ENCODE measurements at places on chromosomes 6 and 20.

GRCh38 chr6:29984232-29984631 lies 41.9 kb downstream of the HLA-A start:
- no peak for DNase-seq

DNA sequence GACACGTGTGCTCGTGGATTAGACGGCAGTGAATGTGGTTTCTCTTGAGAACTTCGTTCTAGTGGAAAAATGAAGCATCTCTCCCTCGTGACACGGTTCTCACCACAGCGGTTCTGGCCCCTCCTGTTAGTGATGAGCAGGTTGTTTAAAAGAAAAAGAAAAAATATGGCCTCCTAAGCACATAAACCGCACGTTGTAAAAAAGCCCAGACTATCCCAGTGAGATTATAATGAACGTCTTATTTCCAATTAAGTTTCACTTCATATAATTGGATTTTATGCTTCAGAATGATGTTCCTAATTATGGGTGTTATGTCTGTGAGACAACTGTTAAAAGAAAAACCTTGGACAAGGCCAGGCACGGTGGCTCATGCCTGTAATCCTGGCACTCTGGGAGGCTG lies 74.5 kb upstream of the FRMD1 start:
- DNase-seq, result no peak

GRCh38 chr6:144211160-144211559 lies 60.8 kb downstream of the STX11 start:
- no peak for DNase-seq

GRCh38 chr20:59013959-59014608 lies 5.1 kb upstream of the TUBB1 start:
- DNase-seq, result no peak

DNA sequence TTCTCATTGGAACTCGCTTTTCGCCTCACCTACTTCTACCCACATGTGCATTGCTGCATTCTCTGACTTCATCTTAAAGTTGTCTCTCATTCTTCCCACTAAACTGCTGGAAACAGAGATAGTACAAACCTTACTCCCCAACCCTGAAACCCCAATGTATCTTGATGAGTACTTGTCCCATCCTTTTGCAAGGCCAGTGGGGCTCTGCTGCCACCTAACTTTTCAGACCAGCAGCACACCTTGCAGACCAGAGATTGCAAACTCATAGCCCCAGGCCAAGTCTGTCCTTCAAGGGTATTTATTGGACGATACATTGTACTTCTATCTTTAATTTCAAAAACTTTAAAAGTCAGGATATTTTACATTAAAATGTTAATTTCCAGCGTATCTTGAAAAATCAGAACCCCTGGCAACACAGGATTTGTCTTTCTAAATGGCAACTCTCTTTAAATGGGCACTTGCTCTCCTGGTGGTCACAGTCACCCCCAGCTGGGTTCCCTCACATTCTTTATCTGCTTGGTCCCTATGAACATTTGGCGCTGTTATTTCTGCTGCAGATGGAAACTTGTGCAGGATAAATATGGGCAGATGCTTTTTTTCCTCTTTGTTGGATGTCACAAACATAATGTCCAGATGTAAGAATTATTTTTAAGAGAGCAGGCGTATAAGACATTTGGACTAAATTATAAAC lies 83.9 kb downstream of the SOD2 start:
- DNase-seq, result peak; percentile 18

- no peak for DNase-seq
Measured at GRCh38 chr6:160293844-160294243, 35.2 kb upstream of the SLC22A2 start.

DNA sequence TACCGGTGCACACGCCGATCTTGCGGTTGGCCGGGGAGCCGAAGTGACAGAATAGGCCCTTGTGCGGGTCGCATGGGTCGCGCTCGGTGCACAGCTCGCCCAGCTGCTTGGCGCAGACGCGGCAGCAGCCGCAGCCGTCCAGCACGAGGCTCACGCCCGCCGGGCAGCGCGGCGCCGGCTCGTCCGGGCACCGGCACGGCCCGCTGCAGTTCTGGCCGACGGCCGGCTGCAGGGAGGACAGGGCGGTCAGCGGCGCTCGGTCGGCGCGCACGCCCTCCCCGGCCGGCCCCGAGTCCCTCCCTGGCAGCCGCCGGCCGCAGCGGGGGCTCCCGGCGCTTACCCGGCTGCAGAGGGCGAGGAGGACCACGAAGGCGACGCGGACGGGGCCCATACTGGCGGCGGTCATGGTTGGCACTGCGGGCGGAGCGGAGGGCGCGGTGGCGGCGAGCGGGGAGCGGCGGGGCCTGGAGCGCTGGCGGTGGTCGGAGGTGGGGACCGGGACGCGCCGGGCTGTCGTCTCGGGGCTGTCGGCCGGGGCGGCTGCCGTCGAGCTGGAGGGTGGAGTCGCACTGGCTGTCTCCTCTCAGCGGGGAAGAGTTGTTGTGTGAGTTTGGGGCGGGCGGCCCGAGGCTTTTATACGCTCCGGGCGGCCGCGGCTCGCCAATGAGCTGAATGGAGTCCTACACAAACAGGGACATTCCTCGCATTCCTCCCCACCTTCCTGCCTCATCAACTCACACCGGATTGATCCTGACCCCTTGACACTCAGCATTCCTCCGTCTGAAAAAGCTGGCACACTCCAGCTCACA lies at the start of gene CCN2:
CCN2 (minus strand) TSS at position 606 of the 809 bp plus-strand sequence; CDS start at position 406, 200 bp downstream.
- no peak for DNase-seq

GRCh38 chr6:44253307-44254101 lies 3.8 kb downstream of the SLC35B2 start:
- DNase-seq, result peak; percentile 61

GRCh38 chr6:3504938-3505805 lies 48.3 kb upstream of the SLC22A23 start:
- no peak for DNase-seq

DNA sequence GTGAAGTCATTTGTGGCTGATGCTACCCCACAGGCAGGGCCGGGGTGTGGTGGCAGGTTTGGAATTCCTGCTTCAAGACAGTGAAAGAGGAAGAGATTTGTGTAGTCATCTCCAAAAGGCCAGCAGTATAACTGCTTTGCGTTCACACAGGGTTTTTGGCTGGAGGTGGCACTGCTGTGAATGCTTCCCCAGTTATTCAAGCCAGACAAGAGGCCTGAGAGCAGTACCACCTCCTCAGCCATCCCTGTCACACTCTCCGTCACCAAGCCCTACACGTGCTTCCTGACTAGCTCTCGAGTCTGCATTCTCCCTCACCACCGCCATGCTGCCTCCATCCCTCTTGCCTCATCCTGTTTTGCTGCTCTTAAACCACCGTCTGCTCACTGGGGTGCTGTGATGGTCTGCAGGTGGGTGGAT lies 23.9 kb downstream of the ARMC2 start:
- DNase-seq, result peak; percentile 13

DNA sequence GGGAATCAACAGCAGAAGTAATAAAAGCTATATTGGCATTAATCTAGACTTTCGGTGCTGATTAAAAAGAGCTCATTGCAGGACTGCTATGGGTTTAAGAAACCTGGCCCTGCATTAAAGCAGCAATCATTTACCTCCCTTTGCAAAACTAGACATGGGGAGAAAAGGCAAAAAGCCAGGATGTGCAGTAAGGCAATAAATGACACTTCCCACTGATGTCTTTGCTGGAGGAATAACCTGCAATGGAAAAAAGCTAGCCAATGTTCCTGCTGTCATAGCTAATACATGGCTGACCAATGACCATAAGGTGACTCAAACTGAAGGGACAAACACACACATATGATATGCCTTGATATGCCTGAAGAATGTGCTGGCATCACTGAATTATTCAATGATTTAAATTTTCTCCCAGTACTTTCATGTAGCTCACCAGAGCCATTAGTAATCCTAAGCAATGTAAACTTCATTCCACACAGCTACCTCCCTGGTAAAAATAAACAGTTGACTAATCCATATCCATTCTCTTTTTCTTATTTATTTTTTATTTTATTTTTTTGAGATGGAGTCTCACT lies 8.7 kb downstream of the DNAAF9 start:
- DNase-seq, result no peak

DNA sequence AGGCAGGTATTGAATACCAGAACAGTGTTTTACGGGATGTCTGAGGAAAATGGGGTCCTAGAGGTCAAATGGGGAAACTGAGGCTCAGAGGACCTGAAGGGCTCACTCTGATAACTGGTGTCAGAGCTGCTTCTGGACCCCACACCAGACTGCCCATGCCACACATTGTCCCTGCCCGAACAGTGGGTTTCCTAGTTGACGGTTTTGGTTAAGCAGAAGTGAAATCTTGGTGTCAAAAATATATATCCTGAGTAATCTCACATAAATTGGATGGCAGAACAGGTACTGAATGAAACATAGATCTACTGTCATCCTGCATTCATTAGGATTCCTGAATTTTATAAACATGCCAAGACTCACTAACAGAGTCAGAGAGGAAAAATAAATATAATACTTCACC lies 16.3 kb downstream of the NOX3 start:
- DNase-seq, result no peak

- DNase-seq, result peak; percentile 73
Measured at GRCh38 chr6:135128268-135128914, 52.7 kb upstream of the MYB start.

DNA sequence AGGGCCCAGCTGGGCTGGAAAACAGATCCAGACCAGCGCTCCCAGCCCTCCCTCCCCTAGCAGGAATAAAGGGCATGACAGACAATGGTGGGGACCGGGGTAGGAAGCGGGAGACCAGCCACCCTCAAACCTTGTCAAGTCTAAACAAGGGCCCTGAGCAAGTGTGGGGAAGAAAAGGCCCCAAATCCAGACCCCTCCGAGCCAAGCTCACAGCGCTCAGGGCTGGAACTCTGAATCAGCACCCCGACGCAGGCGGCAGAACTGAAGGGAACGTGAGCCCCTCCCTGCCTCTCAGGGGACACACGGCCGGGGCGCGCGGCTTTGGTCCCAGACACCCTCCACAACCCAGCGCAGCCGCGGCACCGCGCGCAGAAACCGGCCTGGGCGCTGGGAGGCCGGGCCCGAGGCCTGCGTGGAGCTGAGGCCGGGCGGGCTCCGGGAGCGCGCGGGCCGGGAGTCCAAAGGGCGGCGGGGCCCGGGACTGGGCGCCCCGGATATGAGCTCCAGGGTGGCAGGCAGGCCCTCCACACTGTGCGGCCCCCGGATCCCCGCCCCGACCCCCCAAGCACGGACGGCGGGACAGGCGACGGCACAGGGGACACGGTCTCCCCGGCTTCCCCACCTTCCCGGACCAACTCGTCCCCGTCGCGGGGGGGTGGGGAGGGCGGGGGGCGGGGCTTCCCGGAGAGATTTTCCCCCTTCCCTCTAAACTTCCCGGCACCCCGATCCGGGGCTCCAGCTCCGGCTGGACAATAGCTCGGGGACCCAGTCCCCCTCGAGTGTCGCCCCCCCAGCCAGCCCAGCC lies 641 bp downstream of the TEAD3 start:
- DNase-seq, result no peak

DNA sequence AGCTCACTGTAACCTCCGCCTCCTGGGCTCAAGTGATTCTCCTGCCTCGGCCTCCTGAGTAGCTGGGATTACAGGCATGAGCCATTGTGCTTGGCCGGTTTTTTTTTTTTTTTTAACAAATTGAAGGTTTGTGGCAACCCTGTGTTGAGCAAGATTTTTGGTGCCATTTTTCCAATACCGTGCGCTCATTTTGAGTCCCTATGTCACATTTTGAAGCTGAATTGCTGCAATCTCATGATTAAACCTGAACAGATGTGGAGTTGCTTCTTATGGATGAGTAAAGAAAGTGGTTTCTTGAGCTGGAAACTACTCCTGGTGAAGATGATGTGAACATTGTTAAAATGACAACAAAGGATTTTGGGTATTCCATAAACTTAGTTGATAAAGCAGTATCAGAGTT lies 16.6 kb downstream of the SASH1 start:
- no peak for DNase-seq

- no peak for DNase-seq
Measured at GRCh38 chr20:25283221-25283951, 35.5 kb downstream of the PYGB start.

DNA sequence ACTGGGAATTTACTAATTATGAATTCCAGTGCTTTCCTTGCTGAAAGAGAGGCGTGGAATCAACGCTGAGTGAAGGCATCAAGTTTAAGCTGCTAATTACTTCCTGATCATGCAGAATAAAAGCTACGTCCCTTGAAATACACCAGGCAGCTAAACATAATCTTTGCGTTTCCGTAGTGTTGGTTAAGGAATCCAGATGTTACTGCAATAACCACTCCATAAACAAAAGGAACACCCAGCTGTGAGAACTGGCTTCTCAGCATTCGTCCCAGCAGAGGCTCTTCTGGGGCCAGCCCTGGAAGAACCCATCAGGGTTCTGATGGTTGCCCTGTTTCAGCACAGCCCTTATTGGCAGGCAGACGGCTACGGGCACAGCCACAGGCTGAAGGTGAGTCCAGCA lies 111.4 kb downstream of the CDH26 start:
- DNase-seq, result no peak

- no peak for DNase-seq
Measured at GRCh38 chr20:59207235-59207634, 43.6 kb downstream of the ZNF831 start.

Data from stimulated activated CD4-positive, alpha-beta T cell treated with anti-CD3 and anti-CD28 coated beads, Interleukin-1b, Interleukin-23, amount 100 ng/mL, for 48 hours (primary cell).